ENCODE measurements at places on chromosomes 4 and X.

DNA sequence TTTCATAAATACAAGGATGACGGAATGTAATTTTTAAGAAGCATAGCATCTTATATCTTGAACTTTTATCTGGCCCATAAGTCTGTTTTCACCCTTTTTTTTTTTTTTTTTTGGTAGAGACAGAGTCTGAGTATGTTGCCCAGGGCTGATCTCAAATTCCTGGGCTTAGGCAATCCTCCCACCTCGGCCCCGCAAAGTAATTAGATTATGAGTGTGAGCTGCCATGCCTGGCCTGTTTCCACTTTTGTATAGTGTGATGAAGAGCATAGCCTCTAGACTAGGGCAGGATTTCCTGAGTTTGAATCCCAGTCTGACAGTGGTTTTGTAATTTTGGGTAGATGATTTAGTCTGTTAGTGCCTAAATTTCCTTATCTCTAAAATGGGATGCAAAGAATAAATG, 11.0 kb downstream of the STIM2 start:
- no peak for DNase-seq

GRCh38 chr4:153138736-153139135, 65.5 kb upstream of the TRIM2 start:
- DNase-seq = no peak

DNA sequence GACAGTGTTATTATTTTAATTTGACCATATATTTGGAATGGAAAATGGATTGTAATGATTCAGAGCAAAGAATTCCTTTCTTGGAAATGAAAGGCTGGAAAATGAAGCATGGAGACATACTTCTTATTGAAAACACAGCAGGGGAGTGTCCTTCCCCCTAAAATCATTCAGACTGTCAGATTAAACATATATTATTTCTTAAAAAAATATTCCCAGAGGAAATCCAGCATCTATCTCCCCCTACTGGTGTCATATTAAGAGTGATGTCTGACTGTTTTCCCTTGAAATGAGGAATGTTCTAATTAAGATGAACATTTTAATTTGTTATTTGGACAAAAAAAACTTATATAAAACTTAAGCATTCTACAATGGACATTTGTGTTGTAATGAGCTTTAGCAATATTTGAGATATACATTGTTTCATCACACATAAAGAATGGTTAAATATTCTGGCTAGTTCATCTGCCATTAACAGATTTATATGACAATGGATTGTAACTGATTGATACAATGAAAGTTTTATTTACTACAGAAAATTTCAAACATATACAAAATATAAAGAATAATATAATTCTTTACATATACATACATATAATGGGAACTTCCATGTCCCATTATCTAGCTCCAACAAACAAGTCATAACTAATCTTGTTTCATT, 264.6 kb downstream of the SPRY1 start:
- no peak for DNase-seq

DNA sequence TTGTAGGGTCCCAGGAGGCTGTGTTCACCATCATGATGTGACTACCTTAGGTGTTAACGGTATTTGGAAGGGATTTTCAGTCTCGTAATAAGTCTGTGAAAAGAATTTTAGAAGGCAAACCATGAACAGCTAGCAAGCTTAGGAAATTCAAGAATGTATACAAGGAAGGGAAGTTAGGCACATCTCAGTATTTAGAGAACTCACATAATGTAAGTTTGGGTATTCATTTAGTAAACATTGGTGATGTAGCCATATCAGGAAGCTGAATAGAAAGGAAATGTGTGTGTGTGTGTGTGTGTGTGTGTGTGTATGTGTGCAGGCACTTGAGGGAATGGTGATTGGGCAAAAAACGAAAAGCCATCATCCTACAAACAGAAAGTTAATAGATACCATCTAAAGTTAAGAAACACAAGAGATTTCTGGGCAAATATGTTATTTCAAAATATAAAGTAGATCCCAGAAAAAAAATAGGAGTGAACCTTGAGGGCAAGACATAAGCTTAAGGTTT, 34.7 kb upstream of the PRKX start:
- no peak for DNase-seq

DNA sequence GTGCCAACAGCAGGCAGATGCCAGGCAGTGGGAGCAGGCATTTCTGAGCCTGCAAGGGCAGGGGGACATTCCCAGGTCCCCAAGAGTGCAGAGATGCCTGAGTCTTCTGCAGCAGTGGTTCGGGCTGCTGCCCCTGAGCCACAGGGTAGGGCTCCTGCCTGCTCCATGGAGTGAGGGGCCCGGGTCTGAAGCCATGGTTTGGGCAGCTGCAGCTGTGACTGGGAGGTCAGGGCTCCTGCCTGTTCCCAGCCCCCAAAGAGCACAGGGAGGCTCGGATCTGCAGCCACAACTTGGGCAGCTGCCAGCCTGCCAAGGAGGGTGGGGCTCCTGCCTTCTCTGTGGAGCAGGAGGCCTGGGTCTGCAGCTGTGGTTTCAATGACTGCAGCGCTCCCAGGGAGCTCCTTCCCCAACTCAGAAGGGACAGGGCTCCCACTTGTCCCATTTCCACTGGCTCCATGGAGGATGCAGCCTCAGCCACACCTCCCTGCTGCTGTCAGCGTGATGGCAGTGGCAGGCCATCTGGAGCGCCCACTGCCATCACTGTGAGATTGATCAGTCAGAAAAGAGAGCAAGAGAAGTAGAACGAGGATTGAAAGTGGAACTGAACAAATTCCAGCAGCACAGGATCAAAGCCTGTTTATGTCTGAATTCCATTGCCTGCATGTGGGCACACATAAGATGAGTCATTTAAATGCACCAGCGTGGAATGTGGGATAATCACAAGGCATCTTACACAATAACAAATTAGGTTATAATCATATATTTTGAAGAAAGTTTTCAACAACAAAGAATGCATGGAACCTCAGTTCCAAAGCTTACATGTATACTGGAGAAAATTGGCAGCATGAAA, 93.1 kb upstream of the CXorf51A start:
- DNase-seq = no peak

DNA sequence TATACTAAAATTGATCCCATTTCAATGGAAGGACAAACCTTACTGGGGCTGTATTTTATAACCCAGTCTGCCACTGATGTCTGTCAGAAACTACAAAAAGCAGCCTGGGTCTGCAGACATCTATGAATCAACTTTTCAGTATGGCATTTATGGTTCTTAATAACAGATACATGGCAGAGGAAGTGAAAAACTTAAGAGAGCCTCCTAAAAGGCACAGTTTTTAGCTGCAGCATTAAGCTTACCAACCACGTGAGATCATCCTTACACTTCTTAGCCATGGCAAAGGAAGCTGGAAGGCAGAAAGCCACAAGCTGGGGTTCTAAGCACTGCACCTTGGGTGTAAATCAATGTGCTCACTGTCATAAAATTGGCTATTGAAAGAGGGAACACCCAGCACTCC, 16.6 kb upstream of the UGT2B17 start:
- DNase-seq = no peak

DNA sequence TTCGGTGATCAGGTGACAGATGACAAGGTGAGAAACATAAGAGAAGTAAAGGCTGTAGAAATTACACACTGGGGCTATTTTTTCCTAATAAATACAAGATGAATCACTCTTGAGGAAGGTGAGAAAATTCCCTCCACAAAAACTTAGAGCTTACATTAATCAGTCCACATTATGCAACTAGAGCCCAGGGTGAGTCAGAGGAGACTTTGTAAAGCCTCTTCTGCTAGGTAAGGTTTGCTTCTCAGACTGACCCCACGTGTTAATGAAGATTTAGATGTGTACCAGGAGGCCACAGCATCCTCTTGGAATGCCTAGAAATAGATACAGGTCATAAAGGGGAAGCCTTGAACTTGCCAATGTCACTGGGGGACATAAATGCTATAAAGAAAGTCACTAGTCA, 396.0 kb upstream of the SMIM31 start:
- no peak for DNase-seq
